ENCODE measurements at places on chromosomes 7 and 10.
A peak's percentile ranks its signal among the peaks of the same experiment; 100 is the strongest.

DNA sequence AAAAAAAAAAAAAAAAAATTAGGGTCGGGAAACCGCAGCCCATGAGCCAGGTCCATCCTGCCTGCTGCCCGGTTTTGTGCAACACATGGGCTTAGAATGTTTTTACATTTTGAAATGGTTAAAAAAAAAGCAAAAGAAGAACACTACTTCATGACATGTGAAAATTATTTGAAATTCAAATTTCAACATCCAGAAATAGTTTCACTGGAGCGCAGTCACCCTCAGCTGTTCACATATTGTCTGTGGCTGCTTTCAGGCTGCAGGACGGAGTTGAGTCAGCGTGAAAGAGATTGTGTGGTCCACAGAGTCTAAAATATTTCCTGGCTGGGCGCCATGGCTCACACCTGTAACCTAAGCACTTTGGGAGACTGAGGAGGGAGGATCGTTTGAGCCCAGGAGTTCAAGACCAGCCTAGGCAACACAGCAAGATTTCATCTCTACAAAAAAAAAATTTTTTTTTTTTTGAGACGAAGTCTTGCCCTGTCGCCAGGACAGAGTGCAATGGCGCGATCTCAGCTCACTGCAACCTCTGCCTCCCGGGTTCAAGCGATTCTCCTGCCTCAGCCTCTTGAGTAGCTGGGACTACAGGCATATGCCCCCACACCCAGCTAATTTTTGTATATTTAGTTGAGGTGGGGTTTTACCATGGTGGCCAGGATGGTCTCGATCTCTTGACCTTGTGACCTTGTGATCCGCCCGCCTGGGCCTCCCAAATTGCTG, 63.9 kb upstream of the ECHDC3 start:
- DNase-seq: no peak

DNA sequence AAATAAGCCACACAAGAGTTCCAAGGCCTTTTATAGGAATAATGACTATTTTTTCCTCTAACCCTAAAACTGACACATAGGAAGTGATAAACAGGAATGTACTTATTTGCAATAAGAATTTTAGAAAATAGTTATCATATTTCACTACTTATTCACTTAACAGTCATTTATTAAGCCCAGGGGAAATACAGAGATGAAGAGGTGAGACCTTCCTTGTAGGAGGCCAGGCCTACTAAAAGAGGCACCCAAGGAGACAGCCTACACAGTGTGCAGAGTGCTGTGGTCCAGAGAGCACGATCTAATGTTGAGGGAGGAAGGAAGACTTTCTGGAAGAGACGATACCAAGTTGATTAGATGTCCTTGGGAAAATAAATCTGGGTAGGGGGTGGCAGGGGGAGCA, 45.0 kb upstream of the PPP1R3C start:
- DNase-seq: no peak

- no peak for DNase-seq
These were observed 291.3 kb upstream of the ZMIZ1 start for GRCh38 chr10:78777466-78777865.

DNA sequence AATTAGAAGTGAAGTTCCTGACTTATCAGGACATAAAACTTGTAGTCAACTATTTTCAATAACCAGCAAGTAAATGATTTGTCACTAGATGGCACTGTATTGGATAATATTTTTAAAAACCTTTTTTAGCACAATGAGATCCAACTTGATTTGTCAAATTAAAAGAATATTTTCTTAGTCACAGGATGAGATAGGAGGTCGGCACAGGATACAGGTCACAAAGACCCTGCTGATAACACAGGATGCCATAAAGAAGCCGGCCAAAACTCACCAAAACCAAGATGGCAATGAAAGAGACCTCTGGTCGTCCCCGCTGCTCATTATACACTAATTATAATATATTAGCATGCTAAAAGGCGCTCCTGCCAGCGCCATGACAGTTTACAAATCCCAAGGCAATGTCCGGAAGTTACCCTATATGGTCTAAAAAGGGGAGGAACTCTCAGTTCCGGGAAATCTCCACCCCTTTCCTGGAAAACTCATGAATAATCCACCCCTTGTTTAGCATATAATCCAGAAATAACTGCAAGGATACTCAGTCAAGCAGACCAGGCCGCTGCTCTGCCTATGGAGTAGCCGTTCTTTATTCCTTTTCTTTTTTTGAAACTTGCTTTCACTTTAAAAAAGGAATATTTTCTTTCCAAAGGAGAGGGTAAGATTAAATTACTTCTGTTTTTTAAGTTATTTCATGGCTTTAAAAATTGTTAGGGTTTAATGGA, 255.7 kb upstream of the MKLN1 start:
- DNase-seq: no peak

GRCh38 chr10:72525277-72525676, 100.6 kb downstream of the MICU1 start:
- DNase-seq: no peak

- no peak for DNase-seq
These were observed 36.0 kb downstream of the PHF14 start for GRCh38 chr7:11009631-11010030.

- no peak for DNase-seq
These were observed 368.4 kb upstream of the ZMIZ1 start for GRCh38 chr10:78700413-78700812.

DNA sequence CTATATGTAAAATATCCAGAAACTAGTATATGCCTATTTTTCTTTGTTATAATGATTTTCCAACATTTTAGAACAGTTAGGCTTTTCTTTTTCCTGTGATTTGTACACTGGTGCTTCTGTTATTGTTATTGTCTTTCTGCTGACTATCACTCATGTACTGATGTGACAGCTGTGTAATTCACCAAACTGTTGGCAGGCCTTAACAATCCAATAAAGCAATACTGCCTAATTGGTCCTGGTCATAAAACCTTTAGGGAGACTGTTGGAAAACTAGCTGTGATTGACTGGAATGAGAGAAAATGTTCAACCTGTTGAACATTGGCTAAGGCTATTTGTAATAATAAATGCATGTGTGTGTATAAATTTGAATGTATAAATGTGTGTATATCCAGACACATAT, 956.6 kb downstream of the REEP3 start:
- no peak for DNase-seq

DNA sequence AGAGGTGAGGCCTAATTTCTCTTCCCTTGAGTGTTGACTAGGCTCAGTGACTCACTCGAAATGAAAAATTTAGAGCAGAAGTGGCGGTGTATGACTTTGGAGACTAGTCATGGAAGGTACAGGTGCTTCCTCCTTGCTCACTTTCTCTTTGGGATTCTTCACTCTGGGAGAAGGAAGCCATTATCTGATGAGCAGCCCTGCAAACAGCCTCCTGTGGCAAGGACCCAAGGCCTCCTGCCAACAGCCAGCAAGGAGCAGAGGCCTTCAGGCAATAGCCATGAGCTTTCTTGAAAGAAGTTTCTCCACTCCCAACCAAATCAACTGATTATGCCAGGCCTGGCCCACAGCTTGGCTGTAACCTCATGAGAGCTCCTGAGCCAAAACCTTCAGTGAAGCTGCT, 369.6 kb upstream of the VWC2 start:
- DNase-seq: no peak

- DNase-seq: no peak
These were observed 74.3 kb upstream of the SHH start for GRCh38 chr7:155886391-155887173.

DNA sequence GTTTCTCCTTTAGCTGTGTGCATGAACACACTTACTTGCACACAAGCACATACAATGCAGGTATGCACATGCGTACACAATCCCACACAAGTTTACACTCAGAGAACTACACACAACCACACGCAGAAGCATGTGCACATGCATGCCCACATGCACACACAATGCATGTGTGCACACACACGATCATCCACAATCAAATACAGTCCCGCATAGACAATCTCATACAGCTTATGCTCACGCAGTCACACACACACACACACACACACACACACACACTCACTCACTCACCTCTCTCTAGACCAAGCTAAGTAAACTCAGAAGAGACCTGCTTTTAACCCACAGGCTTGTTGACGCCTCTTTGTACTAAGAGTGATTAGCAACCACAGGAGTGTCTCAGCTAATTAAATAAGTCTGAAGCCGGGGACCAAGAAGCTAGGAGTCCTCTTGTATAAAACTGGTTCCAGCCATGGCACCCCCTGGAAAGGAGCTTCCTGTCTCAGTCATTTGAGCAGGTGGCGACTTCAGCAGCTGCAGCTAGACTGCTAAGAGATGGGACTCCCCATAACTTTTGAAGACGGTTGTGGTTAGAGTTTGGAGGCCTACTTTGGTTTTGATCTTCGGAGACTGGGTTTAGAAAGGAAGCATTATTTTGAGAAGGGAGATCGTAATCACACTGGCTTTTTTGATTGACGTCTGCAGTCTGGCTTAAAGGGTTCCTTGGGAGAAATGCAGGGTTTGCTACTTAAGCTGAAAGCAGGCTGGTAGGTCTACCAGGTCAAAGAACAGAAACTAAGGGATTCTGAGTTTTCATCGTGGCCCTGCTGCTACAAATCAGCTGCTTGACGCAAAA, 82.3 kb upstream of the ADRB1 start:
- DNase-seq: peak; percentile 19

DNA sequence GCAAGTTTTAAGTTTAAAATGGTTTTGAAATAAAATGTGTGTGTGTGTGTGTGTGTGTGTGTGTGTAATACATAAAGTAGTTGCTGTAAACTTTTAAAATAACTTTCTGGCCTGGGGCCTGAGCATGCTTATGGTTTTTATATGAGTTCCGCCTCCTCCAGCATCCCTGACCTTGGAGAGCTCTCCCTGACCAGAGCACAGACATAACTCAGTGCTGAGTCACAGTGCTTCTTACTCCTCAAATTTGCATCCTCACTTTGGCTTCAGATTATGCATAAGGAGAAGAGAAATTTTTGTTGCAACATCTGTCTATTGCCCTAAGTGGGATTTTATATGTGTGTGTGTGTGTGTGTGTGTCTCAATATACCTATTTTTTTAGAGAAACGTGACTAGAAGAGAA, 200.8 kb downstream of the ELMO1 start:
- DNase-seq: no peak

DNA sequence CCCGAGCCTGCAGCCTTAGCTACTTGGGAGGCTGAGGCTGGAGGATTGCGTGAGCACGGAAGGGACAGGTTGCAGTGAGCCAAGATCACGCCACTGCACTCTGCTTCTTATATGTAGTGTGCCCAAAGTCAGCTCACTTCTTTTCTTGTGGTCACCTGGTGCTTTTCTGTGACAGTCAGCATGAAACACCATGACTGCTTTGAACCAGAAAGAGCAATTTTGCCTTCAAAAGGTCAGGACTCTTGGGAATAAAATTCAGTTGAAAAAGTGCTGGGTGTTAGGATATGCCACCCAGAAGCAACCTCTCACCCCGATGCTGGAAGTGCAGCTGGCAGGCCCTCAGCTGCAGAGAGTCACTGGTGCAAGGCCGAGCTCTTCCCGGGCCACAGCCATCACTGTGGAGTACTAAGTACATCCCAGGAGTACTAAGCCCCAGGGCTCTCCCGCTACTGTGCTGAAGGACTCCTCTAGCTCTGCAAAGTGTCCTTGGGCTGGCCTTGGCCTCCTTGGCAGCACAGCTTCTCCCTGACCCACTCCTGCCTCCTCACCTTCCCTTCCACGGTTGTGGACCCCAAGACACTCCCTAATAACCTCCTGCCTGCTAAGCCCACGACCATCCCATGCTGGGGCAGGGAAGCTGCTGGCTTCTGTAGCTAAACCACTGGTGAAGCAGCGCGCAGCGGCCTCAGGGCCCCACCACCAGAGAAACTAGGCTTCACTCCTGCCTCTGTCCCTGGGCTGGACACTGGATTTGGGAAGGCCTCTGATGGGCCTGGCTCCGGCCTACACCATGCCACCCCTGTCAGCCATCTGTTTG, 17.6 kb upstream of the GDI2 start:
- DNase-seq: no peak

DNA sequence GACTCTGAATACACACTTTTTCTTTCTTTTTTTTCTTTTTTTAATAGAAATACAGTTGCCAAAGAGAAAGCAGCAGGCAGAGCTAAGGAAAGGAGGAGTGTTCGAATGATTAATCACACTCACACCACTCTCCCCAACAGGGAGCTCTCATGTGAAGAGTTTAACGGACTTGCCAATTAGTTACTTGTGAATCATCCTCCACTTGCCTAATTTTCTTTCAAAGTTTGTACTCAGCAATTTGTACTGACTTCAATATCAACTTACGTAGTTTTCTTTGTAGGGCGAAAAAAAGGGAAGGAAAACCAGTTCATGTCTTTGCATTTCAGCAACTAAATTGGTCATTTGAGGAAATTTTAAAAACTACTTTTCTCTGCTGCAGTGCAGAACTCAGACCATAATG, 109.2 kb downstream of the PIP4K2A start:
- DNase-seq: no peak

DNA sequence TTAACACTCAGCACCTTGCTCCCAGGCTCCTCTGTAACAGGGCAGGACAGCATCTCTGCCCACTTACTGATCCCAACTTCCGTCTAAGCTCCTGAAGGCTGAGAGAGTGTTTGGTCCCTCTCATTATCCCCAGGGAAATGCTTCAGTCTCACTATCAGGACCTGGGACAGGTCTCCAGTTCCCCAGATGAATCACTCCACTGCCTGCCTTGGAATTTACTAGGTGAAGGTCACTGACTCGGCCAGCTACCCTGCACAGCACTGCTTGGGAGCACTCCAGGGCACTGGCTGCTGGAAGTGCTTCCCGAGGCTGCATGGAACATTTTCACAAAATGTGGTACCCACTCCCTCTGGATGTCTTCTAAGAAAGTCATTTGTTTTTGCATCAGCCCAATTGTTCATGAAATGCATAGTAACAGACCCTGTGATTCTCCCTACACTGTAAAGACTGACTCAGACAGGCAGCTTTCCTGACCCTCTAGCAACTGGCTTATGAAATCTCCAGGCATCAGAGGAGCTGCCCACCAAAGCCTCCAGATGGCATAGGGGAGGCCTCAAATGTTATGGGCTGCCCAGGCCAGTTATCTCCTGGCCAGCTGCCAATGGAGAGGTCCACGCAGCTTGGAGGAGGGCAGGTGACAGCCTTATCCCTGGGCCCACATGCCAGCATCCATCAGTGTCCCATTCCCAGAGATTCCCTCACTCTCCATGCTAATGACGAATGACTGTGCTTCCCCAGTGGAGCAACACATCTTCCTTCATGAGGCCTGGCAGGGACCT, 89.1 kb downstream of the GFRA1 start:
- DNase-seq: no peak

- DNase-seq: no peak
These were observed 10.2 kb downstream of the CUTC start for GRCh38 chr10:99742254-99742653.

DNA sequence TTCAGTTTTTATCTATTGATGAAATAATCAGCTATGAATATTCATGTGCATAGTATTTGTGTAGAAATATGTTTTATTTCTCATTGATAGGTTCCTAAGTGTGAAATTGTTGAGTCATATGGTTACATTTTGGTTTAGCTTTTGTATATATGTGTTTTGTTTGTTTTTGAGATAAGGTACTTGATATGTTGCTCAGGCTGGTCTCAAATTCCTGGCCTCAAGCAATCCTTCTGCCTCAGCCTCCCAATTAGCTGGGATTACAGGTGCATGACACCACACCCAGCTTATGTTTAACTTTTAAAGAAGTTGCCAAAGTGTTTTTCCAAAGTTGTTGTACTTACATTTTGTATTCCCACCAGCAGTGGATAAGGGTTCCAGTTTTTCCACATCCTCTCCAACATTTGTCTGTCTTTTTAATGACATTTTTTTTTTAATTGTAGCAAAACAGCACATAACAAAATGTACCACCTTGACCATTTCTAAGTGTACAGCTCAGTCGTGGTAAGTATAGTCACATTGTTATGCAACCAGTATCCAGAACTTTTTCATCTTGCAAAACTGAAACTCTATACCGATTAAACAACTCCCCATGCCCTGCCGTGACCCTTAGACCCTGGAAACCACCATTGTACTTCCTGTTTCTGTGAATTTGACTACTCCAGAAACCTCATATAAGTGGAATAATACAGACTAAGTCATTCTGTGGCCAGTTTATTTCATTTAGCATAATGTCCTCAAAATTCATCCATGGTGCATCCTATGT, 12.6 kb upstream of the UBE2D1 start:
- DNase-seq: no peak
